ENCODE measurements at places on chromosomes 2 and 18.

DNA sequence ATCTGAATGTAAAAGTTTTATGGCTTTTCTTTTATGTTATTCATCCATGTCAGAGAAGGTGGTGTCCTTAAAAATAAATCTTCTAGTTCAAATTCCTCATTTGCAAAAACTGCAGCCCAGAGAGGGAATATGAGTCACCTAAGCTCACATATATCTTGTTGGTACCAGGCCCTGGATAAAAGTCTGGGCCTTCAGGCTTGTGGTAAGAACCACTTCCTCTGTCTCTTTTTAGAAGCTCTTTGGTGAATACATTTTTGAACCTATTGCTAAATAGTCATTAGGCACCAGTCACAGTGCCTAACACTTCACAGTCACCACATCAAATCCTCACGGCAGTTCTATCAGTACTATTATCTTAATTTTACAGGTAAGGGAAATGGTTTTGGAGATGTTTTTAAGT lies 199.2 kb downstream of the KCNS3 start:
- DNase-seq: no peak

DNA sequence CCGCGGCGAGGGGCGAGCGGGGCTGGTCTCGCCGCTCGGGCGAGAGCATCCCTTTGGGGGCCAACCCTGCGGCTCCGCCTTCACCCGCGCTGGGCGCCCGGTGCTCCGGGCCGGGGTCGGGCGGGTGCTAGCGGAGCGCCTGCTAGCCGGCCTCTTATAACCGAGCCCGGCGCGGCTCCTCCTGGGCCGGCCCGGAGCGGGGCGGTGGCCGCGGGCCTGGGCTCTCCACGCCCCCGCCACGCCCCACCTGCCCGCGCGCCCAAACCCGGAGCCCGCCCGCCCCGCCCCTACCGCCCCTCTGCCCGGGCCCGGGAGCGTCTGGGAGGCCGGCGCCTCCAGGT lies at the start of gene FOXI3:
Gene FOXI3 (minus strand): TSS at position 129 of the 341 bp plus-strand sequence. CDS start 158 bp downstream, outside the sequence.
- no peak for DNase-seq

GRCh38 chr2:66463206-66463755 lies 28.4 kb downstream of the MEIS1 start:
- DNase-seq: no peak

- no peak for DNase-seq
These were observed 271.9 kb downstream of the LOXHD1 start for GRCh38 chr18:46385124-46385523.

DNA sequence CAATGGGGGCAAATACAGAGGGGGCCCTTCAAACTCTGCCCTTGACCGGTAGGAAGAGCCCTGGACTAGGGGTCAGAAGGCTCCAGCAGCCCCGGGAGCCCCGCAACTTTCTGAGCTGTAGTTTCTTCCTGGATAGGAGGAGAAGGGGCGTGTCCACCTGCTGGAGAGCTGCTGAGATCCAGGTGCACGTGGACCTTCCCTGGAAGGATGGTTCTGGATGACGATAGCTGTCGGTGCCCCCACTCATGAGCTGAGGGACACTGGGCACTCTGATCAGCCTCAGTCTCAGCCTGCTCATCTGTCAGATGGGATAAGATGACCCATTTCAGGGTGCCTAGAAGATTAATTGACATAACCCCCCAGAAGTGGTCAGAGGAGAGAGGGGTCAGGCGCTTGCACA lies 125.2 kb upstream of the HDAC4 start:
- no peak for DNase-seq

GRCh38 chr2:11073776-11074175 lies 81.5 kb upstream of the SLC66A3 start:
- DNase-seq: no peak
